ENCODE measurements at places on chromosomes 16 and 17.

- DNase-seq = no peak
These were observed 75.3 kb upstream of the GNAO1 start for GRCh38 chr16:56115817-56116576.

DNA sequence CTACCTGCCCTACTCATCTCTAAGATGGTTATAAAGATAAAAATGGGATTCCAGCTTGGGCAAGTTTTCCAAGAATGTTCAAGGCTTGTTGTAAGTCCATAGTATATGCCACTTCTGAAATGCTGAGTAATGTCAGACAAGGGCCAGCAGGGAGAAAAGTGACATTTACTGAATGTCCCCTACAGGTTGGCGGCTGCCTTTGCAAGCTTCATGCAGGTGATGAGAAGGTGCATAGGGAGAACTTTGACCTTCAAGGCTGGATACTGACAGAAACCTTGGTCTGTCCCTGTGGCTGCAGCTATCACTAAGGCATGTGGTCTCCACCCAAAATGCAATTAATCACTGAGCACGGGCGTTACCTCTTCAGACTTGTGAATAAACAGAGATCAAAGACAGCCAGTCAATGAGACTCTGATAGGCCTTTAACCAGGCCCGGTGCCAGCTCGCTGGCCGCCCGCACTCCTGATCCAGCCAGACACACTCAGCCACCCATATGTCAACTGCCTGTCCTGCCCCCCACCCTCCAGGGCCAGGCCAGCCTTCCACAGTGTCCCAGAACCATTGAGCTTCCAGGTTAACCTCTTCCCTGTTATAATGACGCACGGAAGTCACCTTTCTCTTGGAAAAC is 26.8 kb upstream of the AXIN2 start:
- peak; percentile 76 for DNase-seq

DNA sequence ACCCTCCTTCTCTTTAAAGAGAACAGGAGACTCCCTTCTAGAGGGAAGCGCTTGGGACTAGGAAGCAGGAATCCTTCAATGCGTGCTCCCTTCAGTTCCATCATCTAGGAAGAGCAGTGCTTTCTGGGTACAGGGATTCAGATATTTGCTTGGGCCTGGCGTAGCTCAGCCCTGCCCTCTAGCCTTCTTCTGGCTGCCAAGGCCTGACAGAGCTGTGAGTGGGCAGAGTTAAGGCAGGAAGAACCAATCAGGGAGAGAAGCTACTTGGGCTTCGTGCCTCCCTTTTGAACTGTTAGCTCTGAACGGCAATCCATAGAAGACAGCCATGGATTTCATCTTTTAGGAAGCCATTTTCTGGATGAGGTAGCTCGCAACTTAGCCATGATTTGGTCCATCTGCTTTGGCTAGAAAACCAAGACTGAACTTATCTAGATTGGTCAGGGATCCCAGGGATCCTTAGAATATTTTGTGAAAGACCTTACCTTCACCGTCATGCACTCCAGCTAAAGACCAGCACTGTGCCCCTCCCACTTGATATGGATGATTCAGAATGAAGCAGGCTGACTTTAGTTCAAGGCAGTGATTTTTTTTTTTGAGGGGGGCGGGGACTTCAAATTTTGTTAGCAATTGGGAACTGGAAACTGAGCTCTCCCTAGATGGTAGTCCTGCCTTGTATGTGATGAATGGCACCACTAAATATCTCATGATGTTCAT is 2.5 kb upstream of the CORO6 start:
- no peak for DNase-seq

DNA sequence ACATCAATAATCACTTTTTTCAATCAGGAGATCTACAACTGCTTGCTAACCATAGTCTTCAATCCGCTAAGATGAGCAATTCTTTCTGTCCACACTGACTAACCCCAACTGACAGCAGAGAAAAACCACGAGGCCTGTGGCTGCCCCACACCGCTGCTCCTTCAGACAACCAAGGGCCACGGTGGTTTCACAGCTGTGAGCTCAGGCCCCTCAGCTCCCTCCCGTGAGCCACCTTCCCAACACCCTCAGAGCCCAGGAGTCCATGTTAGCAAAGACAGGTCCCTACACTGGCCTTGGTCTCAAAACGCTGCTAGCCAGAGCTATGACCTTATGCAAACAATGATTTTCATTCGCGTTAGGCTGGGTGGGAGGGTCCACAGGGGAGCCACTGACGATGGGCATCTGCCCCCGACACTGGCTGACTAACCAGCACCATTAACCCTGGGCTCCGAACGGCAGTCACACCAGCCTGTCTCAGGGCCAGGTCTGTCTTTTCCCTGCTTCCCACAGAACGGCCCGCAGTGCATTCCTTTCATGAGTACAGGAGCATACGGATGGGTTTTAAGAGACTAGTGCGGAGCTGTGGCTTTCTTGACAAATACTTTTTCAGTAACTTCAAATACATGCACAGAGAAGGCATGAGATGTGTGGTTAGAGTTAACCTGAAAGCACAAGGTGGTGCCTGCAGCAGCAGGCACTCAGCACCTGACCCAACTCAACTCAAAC is 67.3 kb downstream of the ANKRD11 start:
- DNase-seq = no peak

DNA sequence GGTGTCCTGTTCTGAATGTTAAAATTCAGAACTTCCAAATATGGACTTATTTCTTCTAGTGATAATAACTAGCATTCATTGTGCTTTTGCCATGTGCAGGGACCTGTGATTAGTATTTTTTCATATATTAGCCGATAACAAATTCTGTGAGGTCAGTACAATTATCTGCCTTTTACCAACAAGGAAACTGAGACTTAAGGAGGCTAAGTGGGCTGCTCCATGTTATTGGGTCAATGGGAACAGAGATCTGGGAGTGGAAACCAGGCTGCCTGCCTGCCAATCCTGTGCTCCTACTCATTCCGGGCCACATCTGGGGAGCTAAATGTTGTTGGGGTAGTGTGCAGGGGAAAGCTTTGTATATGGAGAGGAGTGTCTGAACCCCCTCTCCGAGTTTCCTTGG is 3.7 kb downstream of the TMEM106A start:
- no peak for DNase-seq

GRCh38 chr17:66339561-66339960 is 37.1 kb downstream of the PRKCA start:
- no peak for DNase-seq

GRCh38 chr16:56221995-56222394 is 30.7 kb downstream of the GNAO1 start:
- DNase-seq = no peak

DNA sequence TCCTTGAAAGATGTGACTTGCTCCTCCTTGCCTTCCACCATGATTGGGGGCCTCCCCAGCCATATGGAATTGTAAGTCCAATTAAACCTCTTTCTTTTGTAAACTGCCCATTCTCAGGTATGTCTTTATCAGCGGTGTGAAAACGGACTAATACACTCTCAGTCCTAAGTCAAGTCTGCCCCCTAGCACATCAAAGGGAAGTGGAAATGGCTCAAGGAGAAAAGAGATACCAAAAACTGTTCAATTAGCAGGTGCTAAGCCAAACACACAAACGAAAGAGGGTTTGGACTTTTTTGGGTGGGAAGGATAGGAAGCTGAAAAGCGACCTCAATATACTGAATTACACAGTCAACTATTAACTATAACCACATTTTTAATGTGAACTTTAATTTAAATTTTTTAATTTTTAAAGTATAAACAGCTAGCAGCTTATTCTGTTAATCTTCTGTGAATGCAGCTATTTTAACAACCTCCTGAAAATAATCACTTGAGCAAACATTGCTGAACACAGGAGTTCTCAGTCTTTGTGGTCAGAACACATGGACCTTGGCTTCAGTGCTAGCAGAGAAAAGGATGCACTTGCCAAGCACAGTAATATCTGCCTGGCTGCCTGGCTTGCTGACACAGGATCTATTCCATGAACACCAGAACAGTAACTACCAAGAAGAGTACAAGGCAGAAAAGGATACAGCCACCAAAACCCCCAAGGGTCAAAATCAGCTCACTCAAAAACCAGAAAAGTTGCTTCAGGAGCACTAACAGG is 10.9 kb downstream of the ZNF18 start:
- DNase-seq = no peak

DNA sequence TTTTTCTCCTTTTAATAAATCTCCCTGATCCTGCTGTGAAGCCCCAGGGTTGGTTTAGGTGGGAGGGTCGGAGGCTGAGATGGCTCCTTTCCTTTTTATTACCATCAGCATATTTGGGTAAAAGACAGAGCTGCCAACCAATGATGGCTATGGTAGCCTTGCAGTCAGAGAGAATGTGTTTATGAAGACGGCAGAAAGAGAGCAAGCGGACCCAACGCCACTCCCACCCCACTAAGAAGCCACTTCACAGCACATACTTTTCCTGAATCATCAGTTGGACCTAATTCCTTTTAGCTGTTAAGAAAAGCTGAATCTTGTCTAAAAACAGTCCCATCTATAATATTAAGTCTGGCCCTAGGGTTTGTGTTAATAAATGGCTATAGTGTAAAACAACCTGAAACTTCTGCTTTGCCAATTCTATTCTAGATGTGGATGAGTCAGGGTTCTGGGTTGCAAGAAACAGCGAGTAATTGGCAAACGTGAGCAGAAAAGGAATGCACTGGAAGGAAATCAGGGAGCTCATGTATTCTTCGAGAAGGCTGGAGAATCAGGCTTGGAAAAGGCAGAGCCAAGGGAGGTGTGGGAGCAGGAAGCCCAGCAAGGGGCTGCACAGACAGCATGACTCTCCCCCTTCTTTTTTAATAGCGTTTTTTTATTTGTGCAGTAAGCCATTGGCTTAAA is 34.0 kb upstream of the PRKCA start:
- no peak for DNase-seq

GRCh38 chr17:2386400-2387085 is 14.3 kb downstream of the MNT start:
- no peak for DNase-seq

- DNase-seq = no peak
These were observed 54.9 kb downstream of the ABCC1 start for GRCh38 chr16:16004314-16004749.

- DNase-seq = no peak
These were observed 22.9 kb downstream of the DUSP14 start for GRCh38 chr17:37512442-37513068.

DNA sequence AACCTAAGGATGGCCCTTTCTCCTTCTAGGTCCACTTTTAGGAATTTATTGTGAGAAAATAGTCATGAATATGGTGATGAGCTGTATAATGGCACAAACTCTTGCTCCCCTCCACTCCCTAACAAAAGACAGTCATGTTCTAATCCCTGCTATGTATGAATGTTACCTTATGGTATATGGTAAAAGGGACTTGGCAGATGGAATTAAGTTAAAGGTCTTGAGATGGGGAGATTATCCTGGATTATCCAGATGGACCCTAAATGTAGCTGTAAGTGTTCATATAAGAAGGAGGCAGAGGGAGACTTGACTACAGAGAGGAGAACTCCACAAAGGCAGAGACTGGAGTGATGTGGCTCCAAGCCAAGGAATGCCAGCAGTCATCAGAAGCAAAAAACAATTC is 296.1 kb downstream of the SOX9 start:
- no peak for DNase-seq

GRCh38 chr17:14672830-14673229 is 371.9 kb downstream of the HS3ST3B1 start:
- no peak for DNase-seq

- DNase-seq = no peak
These were observed 963 bp upstream of the APRT start for GRCh38 chr16:88812513-88813268.

- no peak for DNase-seq
These were observed 21.4 kb upstream of the MPRIP start for GRCh38 chr17:17020821-17021193.

DNA sequence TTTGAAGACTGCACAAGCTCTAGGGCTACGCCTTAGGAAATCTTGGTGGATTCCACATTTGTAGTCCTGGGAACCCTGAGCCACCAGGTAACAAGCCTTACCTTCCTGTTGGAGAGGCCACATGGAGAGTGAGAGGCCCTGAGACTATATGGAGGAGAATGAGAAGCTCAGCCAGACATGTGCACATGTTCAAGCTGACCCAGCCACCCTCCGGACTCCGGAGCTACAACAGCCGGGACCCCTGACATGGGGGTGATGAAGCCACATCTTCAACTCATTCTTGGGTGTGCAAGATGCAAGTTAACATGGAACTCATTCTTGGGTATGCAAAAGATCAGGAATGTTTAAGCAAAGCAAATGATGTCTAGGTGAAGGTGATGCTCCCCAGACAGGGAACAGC is 62.7 kb downstream of the GNA13 start:
- DNase-seq = no peak

DNA sequence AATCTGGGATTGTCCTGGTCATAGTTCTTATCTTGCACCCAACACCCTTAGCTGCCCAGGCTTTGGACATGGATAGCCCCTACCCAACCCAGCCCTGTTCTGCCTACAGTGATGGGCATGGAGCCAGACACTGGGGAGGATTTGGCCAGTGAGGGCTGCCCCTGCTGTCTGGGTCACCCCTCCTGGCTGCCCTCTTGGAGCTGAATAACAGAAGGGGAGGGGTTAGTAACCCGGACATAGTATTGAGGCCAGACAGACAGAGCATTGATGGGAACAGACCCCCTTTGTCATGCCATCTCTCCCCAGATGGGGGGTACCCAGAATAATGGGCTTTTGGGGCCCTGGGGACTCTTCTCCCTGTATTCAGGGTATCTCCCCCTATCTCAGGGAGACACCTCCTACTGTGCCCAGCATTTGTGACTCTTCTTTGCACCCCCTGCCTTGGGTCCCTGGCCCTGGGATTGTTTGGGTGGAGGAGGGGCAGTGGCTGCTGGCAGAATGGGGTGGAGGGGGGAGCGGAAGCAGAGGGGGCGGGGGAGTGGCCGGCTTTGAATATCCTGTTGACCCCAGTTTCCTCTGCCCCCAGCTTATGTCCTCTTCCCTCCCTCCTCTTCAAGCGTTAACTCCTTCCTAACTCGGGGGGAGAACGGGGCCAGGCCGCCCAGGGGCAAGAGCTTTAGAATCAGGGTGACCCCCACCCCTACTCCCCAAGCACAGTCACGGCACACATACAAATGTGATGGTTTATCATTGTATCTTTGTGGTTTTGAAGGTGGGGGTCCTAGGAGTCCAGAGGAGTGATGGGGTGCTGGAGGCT is 17.0 kb downstream of the GJD3 start:
- no peak for DNase-seq

GRCh38 chr16:31215287-31216162 is 1.4 kb downstream of the PYDC1 start:
- no peak for DNase-seq
